Stimulated activated CD4-positive, alpha-beta T cell treated with anti-CD3 and anti-CD28 coated beads, Interleukin-15, amount 100 ng/mL, for 1 hour (primary cell): ENCODE measurements at places on chromosomes 11 and 22.

DNA sequence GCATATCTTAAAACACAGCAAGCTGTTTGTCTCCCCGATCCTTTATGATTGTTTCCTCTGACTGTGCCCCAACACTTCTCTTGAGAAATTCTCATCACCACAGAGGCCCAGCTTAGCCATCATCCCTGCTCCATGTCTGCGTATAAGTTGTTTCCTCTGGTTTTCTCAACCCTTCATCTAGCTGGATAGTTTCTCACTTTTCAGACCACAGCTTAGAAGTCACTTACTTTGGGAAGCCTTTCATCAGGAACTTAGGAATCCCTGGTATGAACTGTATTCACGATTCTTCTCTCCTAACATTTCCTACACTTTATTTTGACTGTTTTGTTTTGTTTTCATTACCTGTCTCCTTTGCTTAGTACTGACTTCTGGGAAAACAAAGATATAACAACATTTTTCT, 295.2 kb downstream of the GUCY1A2 start:
- DNase-seq: no peak

DNA sequence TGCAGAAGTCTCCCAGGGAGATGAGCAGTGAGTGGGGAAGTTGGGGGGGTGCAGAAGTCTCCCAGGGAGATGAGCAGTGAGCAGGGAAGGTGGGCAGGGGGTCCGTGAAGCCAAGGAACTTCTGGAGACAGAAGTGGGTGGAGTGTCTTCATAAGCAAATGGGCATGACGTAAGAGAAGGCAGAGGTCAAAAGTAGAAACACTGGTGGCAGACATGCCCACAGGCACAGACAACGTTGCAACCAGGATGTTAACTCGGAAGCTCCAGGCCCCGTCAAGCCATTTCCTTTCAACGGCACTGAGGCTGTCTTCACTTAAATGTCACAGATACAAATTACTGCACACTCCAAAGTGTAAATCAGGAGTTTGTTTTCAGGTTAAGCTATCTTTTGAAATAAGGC, 186.1 kb downstream of the SHANK2 start:
- DNase-seq: no peak

GRCh38 chr11:92941676-92942571, 27.5 kb upstream of the MTNR1B start:
- no peak for DNase-seq

DNA sequence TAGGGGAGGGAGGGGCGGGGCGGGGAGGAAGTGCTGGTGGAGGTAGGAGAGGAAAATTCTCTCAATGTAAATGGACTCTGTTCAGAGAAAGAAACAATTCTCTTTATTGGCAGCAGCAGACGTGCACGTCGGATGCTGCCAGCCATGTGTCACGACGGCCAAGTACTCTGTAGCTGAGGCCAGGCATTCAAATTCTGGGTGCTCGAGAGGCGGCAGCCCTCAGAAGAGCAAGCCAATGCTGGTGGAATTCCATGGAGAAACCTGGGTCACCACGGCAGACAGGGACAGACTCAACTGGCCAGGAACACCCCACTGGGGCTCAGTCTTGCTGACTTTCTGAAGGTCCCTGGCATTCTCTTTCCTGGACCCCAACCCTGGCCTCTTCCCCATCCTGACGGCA, 90.8 kb downstream of the ABTB2 start:
- no peak for DNase-seq

DNA sequence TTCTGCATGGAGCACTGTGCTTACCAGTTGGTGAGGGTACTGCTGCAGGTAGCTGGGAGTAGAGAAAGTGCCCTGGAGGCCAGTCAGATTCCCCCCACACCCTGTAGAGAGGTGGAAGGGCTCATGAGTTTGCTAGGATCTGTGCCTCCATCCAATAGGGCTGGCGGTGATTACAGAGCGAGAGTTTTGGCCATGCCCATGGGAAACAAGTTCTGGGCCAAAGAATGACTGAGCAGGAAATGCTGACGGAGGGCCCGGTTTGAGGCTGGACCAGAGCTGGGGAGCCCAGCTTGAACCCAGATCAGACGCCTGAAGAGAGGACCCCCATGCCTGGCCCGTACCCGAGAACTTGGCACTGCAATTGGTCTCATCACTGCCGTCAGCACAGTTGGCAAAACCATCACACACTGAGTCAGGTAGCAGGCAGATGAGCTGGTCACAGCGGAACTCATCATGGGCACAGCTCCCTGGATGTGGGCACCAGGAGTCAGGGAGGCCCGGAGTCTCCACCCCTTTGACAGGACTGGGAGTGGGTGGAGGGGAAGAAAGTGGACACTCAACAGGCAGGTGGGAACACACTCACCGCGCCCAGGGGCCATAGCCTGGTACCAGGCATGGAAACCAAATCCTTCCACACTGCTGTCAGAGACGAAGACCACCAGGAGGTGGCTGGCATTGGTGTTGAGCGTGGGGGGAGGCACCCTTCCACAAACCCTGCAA, 2.1 kb downstream of the MFRP start:
- no peak for DNase-seq

GRCh38 chr11:72706579-72706978, 32.4 kb upstream of the PDE2A start:
- no peak for DNase-seq

GRCh38 chr11:9347100-9347499, 32.7 kb upstream of the TMEM41B start:
- no peak for DNase-seq

- DNase-seq: no peak
Observed at GRCh38 chr22:29244785-29245625, 22.8 kb downstream of the RHBDD3 start.

DNA sequence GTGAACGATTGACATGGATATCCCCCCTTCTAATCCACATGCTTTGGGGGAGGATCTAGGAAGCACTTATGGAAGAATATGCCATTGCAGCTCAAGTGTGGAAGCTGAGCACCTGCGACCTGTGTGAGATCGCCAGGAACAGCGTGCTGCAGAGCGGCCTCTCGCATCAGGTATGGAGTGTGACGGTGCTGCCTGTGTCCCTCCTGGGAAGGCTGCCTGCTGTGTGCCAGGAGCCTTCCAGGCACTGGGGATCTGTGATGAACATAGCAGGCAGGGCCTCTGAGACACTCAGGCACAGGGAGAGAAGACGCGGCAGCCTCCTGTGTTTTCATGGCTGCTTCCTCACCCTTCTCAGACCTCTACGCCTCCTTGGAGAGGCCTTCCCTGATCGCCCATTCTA, 36.5 kb downstream of the RNF141 start:
- no peak for DNase-seq

DNA sequence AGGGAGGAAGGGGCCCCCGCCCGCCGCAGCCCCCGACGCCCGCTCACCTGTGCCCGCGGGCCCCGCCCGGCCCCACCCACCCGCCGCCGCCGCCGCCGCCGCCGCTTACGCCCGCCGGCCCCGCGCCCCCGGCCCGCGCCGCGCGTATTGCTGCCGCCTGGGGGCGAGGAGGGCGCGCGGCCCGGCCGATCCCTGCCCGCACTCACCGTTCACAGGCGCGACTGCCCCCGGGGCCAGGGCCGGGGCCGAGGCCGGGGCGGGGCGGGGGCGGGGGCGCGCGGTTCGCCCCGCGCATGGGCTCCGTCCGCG, 212 bp downstream of the HRAS start:
- no peak for DNase-seq

GRCh38 chr11:134978388-134979088, 566.5 kb upstream of the B3GAT1 start:
- no peak for DNase-seq

- no peak for DNase-seq
Observed at GRCh38 chr11:35593143-35593542, 25.1 kb upstream of the FJX1 start.

GRCh38 chr11:18768978-18769377, 22.6 kb downstream of the PTPN5 start:
- no peak for DNase-seq

DNA sequence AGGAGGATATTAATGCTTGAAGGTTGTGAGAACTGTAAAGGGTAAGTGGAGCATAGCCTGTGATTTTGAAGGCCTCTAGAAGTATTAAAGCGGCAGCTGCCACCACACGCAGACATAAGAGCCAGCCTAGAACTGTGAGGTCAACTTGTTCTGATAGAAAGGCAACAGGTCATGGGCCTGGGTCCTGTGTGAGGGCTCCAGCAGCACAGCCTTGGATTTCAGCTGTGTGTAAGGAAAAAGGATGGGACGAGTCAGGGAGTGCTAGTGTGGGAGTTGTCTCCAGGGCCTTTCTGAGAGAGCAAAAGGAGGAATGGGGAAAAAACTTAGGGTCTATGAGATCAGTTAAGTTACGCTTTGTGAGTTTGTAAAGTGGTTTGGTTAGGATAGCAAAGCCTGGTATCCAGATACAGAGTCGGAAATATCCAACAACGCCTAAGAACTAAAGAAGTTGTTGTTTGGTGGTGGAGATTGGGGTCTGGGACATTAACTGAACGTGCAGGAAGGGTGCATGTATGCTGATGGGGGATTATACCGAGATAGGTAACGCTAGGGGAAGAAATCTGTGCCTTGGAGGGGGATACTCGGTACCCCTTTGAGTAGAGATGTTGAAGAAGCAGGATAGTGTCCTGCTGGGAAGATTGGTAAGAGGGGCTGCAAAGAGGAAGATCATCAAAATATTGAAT, 17.4 kb upstream of the ANO1 start:
- DNase-seq: no peak

- DNase-seq: no peak
Observed at GRCh38 chr11:129864811-129865210, 30.6 kb downstream of the NFRKB start.

DNA sequence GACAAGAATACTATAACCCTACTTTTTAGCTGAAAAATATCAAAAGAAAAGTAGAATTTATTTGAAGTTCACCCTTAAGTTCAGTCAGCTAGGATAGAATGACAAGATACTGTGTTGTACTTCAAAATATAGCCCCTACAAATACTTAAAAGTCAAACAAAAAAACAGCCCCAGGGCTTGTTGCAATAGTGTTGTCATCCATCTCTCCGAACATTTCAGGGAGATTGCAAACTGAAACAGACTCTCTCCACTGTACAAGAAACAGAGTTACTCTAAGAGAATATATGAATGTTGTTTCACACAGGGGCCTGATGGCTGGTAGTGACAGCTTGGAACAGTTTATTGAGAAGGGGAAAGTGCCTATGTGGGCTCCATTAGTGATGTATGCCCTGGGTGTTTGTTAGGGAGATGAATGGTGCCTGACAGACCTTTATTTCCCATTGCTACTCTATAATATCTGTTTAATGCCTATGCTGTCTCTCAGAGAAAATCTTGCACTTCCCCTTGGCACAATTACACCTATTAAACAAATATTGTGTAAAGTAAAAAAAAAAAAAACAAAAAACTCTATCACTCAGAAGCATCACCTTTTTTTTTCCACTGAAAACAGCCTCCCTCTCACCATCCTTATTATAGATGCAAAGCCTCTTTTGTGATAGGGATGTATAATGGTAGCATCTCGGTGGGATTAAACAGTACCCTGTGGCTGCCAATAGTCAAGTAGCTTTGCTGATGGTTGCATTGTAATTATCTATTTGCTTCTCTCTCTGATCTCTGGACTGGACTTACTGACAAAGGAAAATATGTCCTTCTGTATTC, 506.3 kb upstream of the LUZP2 start:
- no peak for DNase-seq

GRCh38 chr22:41822317-41823057, 10.4 kb upstream of the SREBF2 start:
- no peak for DNase-seq

DNA sequence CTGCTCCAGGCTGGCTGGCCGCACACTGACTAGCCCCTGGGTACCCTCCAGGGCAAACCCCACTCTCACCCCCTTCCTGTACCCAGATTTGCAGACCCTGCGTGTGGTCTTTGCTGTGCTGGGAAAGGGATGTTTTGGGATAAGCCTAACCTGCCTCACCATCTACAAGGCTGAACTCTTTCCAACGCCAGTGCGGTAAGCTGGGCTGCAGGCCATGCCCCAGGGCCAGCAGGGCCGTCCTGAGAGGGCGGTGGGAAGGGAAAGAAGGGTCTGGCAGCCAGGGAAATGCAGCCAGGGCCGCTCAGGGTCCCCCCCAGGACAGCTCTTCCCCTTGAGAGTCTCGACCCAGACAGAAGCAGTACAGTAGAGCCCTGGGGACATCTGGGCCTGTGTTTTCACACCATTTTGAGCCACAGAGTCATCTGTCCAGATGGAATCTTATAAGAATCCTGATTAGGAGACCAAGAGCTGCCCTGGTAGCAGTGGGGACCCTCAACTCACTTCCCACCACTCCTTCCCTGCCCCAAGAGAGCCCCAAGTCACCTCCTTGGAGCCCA, 22.4 kb upstream of the SLC22A12 start:
- no peak for DNase-seq

- DNase-seq: peak; percentile 68
Observed at GRCh38 chr22:38353142-38353629, 36.0 kb upstream of the CSNK1E start.

DNA sequence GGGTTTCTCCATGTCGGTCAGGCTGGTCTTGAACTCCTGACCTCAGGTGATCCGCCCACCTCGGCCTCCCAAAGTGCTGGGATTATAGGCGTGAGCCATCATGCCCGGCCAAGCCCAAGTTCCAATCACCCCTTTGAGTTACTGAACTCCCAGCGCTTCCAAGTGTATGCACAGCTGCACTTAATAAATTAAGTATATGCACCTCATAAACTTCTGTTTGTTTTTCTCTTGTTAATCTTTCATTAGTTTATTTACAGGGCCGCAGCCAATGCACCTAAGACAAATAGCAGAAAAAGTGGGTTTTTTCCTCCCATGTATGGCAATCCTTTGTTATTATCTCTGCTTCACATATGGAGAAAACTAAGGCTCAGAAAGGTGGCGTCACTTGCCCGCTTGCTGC, 21.3 kb downstream of the SYN3 start:
- DNase-seq: no peak

DNA sequence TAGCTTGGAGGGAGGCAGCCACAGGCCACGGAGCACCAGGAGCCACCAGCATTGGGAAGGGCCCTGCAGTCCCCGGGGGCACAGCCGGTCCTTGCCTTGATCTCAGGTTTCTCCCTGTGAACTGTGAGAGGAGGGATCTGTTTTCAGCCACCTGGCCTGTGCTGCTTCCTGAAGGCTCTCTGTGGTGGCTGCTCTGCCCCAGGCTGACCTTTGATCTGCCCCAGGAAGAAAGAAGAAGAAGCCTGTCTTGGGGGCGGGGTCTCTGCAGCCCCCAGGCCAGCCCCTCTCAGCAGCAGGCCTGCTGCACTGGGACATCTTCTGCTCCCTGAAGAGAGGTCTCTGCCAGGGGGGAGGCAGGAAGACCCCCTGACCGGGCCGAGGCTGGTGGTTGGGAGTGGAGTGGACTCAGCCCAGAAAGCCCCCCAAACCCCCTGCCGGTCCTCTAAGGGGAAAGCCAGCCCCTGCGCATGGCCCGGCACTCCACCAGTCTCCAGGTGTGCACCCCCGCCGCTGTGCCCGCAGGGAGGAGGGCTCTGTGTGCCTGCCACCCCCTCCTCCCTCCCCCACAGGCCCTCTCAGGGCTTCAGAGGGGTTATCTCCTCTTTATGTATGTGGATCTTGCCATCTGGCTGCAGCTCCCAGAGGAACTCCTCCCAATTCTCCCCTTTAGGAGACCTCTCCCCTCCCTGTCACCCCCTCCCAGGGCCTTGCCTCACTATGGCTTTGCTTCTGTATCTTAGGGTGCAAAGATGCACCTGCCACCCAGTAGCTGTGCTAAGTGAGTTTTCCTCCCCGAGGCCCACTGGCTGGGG, 675.3 kb downstream of the BRD1 start:
- no peak for DNase-seq

- DNase-seq: no peak
Observed at GRCh38 chr11:31437742-31438435, 68.2 kb downstream of the DNAJC24 start.

GRCh38 chr11:82936261-82936660, 34.7 kb downstream of the DDIAS start:
- no peak for DNase-seq

- peak; percentile 40 for DNase-seq
Observed at GRCh38 chr22:37021710-37022482, 2.4 kb downstream of the MPST start.

- DNase-seq: no peak
Observed at GRCh38 chr11:66119348-66120133, 49.5 kb downstream of the PACS1 start.
